Stimulated activated CD4-positive, alpha-beta T cell treated with anti-CD3 and anti-CD28 coated beads, Interleukin-2, amount 100 ng/mL, for 4 hours (primary cell): ENCODE measurements at places on chromosomes 3 and 15.

GRCh38 chr15:69074001-69074842 lies 59.7 kb downstream of the NOX5 start:
- DNase-seq, result no peak

DNA sequence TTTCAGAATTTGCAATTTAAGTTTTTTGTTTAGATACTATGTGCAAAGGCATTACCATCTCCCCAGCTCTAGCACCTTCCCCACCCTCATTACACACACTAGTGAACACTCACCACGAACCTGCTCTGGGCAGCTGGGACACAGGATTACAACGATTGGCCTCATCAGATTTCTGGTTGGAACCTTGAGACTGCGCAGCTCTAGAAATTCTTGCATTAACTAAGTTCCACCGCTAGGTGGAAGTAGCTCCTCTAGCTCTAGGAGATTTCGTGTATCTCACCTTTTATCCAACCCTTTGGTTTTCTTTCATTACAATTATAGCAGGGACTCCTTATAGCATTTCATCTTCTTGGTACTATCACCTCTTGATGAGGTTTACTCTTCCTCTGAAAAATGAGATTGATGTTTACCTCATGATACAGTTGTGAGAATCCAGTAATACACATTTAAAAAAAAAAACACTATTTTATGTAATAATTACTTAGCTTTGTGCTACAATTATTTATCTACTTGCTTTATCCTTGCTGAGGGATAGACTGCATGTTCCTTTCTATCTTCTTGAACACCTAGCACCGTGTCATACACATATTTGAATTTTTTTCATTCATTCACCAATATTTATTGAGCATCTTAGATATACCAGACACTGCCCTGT lies 28.7 kb upstream of the PLOD2 start:
- DNase-seq, result no peak

DNA sequence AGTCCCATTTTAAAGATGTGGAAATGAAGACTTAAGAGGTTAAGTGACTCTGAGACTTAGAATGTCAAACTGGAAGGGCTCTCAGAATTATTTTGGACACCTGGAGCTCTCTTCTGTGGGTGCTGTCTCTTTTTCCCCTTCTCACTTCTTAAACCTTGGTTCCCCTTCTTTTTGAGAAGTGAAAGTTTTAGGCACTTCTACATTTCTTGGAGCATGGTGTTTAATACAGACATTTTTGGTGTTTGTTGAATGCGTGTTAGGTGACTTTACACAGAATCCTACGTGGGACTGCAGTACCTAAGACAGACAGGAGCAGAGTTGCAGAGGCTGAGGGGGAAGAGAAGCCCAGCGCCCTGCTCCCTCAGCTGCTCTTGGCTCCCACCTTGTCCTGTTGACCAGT lies 133.3 kb downstream of the MDFIC2 start:
- no peak for DNase-seq

DNA sequence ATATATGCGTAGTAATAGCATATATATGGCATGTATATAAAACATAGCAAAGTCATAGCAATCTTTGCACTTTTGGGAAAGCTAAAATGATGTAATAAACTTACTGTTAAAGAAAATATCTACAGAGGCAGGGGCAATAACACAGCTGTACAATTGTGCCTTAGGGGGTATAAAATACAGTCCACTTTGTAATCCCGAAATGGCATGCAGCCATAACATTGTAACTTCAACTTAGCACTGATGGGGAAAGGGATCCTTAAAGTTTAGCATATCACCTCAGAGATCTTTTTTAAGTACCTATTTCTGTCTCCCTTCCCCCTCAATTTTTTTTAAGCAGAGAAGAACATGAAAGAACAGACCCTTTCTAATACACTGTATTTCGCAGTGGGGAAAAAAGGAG lies 40.8 kb downstream of the PLD1 start:
- no peak for DNase-seq

DNA sequence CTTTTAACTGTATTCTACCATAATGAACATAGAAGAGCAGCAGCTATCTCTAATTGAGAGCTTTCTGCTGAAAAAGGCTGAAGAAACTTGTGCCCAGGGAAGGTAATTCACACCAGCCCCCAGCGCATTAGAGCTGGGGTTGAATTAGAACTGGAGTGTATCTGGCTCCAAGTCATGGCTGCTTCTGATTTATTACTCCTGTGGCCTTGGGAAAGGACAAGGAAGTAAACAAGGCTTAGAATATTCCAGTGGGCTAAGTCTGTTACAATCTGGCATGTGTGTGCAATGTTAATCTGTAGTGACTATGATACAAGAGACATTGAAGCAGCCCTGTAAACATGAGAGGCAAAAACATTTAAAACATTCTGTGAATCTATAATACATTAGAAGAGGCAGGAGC lies 18.1 kb downstream of the CPA3 start:
- no peak for DNase-seq

DNA sequence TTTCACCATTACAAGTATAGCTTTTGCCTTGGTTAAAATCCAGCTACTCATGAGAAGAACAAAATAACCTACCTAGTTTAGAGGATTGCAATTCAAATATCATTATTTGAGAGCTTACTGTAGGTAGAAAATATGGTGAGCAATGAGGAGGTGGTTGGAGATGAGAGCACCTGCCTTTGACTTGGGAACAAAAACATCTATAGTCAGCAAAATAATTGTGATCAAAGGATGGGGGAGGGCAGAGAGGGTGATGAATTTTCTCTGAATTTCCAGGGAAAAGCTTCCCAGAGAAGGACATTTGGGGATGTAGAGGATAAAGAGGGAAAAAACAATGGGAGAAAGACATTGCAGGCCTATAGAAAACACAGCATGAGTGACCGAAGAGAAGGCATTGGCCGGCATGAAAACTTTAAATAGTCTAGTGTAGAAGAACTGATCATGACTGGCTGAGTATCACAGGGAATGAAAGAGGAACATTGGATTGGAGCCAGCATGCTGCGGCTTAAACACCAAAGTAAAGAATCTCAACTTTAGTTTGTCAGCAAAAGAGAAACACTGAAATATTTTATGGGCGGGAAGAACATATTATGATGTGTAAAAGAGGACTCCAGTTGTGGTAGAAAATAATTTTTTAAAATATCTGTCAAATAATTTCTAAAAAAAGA lies 581.3 kb downstream of the UNC13C start:
- DNase-seq, result no peak

- no peak for DNase-seq
Observed at GRCh38 chr3:98027085-98027446, 8.0 kb downstream of the GABRR3 start.

DNA sequence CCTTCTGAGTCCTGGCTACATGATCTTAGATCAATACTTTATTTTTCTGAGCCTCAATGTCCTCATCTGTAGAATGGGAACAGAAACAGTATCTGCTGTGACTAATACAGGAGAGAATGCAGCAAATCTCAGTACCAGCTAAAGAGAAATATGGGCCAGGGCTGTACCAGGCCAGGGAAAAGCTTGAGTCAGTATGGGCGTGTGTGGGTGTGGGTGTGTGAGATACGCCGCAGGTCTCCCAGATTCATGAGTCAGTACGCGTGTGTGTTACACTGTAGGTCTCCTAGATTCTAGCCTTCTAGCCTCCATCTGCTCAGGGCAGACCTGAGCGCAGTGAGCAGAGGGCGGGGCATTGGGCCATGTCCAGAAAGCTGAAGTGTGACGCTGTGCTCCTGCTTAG lies 15.2 kb downstream of the GNAI2 start:
- DNase-seq, result peak; percentile 49

DNA sequence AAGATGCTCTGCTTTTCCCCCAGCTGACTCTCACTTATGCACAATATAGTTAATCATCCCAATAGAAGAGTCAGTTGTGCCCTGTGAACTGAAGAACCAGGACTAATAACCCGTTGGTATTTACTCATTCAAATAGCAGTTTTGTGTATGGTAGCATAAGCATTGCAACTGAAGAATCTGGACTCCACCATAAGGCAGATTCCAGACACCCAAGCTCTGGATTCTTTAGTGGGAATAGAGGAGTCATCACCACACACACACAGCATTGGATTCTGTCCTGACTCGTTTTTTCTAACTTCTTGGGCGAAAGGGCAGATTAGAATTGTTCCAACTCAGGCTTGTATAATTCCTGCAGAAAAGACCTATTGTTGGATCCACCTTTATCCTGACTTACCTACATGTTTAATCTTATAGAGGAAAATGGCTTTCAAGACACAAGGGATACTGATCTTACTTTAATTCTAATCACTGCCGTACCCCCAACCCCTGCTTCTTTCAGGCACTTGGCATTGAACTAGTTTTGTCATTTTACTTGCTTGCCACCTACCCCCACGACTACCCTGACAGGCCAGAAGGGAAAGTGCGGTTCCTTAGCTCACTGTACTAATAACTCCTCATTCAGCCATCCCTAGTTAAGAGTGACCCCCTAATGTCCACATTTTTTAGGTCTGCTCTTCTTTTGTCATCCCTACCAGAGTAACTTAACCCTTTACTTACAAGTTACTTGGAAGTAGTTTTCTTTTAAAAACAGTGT lies 42.3 kb downstream of the NKIRAS1 start:
- no peak for DNase-seq

DNA sequence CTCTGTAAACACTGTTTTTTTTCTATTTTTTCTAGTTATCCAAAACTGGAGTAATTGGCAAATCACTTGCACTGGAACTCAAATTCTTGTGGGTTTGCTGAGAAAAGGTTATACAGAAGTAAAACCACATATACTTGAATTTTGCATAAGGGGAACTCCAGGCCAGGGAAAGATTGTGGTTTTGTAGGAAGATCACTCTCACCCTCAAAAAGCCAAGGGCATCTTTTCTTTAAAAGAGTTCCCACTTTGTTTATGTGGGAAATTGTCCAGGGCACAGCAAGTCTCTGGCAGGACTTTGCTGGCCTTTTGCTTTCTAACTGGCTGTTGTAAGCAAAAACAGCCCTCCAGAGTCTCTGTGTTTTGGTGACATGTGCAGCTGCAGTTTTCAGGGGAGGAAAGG lies 340.3 kb upstream of the RBMS3 start:
- no peak for DNase-seq

DNA sequence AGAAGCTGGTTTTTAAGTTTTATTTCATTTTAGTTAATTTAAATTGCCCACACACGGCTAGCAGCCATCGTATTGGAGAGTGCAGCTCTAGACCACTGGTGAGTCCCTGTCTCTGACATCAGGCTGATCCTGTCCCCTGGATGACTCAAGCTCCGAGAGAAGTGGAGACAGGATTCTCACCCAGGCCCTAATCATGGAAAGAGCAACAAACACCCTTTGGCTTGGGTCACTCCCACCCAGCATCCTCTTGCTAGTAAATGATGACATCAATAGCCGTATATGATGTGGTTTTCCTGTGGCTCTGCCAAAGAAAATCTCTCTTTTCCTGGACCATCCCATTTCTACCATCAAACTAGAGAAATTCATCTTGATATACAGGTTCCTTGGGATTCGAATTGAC lies 182.2 kb downstream of the NTRK3 start:
- no peak for DNase-seq

DNA sequence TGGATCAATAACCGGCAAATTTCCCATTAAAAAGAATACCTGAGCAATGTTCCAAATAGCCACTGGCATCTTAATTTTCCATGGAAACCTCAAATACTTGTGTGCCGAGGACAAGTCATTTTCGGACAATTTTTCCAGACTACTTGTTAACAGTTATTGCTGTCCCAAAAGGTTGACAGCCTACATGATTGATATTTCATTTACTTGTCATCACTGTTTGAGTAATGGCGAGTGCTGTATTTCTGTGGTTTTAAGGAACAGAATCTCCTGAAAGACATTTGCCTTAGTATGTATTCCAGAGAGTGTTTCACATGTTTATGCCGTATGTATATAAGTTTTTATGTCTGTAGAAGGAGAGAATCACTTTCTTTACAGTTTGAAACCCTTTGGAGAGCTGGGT lies 36.7 kb downstream of the MAP2K5 start:
- no peak for DNase-seq

DNA sequence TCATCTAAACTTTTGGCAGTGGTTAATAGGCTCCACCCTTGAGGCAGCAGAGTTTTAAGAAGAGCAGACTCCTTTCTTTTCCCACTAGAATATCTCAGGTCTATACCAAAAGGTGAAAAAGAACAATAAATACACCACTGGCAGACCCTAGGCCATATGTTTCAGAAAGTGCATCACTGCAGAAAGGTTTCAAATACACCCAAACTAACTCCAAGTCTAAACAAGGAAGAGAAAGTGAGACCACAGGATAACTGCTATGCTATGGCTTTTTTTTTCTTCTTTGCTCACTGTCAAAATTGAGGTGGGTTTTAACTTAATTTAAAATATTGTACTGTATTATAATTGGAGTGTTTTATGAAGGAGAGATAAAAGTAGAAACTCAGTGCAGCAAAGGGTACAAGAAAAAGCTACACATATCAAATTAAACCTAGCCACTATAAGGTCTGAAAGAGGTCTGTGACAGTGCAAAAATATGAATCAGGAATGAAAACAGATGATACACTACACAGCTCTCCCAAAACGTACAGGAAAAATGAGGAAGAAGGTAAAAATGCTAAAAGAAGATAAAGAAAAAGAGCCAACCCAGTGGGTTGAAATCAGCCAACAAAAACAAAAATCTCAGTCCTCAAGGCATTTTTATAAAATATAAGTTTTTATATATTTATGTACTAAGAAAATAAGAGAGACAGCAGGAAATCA lies 8.4 kb downstream of the SNX4 start:
- DNase-seq, result no peak

GRCh38 chr3:126158016-126158911 lies 22.1 kb downstream of the ALDH1L1 start:
- no peak for DNase-seq

DNA sequence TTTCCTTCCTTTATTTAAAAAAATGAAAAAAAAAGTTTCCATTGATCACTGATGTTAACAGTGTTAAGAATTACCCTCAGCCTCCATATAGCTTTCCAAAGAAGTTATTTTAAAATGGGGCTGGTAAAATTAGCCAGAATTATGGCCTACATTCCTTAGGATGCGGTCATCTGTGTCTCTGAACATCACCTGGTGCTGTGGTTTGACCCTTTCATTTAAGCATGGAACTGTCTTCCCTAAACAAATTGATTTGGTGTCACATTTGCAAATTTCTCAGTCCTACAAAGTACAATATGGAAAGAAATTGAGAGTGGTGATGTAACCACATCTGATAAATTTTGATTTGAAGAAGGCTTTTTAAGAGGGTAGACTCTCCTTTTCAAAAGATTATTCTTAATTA lies 40.3 kb upstream of the ZPLD1 start:
- DNase-seq, result no peak

- no peak for DNase-seq
Observed at GRCh38 chr3:4741404-4742307, 237.6 kb upstream of the BHLHE40 start.
